Stimulated activated CD8-positive, alpha-beta memory T cell treated with anti-CD3 and anti-CD28 coated beads, Interleukin-15, amount 100 ng/mL, for 48 hours (primary cell): ENCODE measurements at places on chromosomes 7 and 10.
A peak's percentile ranks its signal among the peaks of the same experiment; 100 is the strongest.

GRCh38 chr7:34530259-34530658 is 127.8 kb upstream of the NPSR1 start:
- DNase-seq: no peak

DNA sequence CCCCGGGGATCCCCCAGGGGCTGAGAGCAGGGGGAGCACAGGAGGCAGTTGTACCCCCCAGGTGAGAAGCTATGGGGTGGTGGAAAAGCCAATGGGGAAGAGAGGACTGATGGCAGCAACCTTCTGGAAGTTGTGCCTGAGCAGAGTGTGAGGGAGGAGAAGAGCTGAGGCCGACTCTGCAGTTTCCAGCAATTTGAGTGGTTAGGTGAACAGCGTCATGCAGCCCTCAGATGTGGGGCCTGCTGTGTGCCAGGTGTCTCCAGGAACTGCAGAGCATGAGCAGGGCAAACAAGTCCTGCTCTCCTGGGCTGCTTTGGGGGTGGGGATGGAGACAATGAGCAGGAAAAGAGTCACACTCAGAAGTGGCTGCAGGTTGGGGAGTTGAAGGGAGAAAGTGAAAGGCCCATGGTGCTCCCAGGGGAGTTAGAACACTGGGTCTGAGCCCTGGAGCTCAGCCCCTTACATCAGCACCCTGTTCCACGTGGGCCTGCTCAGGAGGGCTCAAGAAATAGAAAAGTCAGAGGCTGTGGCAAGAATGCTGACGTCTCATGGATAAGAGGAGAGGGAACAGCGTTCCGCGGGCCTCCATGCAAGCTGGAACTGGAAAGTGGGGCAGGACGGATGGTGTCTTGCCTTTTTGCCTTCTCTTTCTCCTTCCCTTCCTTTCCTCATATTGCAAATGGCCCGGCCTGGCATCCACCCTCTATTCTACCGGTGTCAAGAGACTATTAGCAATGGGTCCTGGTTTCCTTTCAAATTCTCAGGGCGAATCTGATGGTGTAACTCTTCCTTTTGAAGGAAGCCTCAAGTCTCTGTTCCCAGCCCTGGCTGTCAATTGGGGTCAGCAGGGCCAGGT is 4.0 kb upstream of the AFAP1L2 start:
- no peak for DNase-seq

DNA sequence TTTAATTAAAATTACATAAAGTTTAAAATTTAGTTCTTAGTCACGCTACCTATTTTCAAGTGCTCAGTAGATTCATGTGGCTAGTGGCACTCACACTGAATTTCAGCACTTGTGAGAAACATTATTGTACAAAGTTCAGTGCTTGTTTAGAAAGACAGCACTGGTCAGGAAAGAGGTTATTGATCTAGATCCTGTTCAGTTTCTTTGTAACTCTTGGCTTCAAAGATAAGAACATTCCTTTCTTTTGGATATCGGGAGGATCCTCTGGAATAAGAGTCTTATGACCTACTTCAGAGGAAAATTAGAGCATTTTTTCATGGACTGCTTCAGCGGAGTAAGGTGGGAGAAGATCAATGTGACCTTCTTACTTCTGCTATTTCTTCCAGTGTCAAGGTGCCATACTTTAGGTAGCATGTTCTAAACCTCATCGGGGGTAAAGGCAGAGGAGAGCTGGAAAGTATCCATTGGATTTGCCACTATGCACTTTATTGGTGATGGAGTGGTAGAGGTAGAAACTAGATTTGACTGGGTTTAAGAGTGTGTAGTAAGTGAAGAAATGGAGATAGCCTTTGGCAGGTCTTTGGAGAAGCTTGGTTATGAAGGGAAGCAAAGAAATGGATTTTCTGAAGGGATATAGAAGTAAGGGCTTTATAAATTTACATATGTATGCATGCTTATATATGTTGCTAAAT is 39.9 kb downstream of the PHYHIPL start:
- no peak for DNase-seq

- DNase-seq: no peak
Measured at GRCh38 chr7:135682191-135682590, 19.9 kb downstream of the STMP1 start.

GRCh38 chr7:150481186-150481920 is 30.9 kb downstream of the GIMAP8 start:
- no peak for DNase-seq

DNA sequence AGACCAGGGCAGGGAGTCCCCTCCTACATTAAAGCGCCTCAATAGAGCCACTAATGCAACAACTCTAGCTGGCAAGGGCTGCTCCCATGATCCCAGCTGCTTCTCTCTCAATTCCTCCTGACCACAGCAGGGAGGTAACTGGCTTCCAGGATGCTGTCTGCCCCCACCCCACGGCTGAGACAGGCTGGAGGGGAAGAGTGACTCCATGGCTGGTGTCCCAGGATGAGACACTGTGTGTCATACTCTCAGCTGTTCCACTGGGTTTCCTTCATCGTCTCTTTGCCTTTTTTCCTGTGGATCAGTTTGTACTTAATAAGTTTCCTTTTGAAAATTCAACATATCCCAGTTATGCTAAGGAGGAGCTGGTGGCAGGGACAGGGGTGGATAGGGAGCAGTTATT is 27.7 kb upstream of the MYH16 start:
- DNase-seq: no peak

- DNase-seq: no peak
Measured at GRCh38 chr7:41796331-41796730, 93.4 kb upstream of the INHBA start.

DNA sequence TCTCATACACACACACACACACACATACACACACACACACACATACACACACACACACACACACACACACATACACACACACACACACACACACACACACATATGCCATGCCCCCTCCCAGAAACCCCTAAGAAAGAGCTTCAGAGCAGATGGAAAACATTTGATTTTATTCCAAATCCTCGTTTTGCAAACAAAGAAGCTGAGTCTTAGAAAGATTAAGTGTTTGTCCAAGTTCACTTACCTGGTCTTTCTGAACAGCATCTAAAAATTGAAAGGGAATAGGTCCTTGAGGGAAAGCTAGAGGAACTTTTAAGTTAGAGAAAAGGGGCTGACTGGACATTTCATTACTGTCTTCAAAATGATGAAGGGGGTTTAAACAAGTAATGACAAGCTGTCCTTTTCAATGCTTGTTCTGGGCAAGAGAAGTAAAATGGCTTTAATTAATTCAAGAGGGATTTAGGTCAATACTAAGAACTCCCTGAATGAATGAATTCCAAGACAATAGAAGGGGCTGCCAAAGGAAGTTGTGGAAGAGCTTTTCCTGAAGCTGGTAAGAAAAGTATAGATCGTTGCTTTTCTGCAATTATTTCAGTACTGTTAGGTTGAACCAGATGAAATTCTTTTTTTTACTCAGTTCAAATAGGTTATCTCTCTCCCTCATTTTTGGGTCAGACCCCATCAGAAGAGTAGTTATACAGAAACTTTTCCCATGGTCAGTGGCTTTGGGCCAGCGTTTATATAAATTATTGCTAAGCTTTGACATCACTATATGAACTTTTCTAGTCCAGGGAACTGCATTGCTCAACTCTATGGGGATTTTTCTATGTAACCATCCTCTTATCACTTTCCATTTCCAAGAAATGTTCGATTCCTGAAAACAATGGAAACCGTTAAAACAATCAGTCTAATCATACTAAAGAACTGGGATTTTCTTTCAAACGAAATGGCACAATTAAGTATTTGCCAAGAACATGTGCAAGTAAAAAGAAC is 261.4 kb downstream of the MTERF1 start:
- no peak for DNase-seq

- DNase-seq: no peak
Measured at GRCh38 chr10:130761788-130762301, 549.7 kb downstream of the TCERG1L start.

- no peak for DNase-seq
Measured at GRCh38 chr7:37770838-37771237, 77.6 kb upstream of the NME8 start.

- DNase-seq: no peak
Measured at GRCh38 chr10:88903715-88904114, 23.7 kb downstream of the STAMBPL1 start.

GRCh38 chr10:27437775-27438174 is 66.3 kb upstream of the RAB18 start:
- no peak for DNase-seq

- DNase-seq: no peak
Measured at GRCh38 chr10:31100115-31100601, 68.5 kb upstream of the ZNF438 start.

GRCh38 chr7:44956157-44956766 is 22.6 kb downstream of the MYO1G start:
- DNase-seq: no peak

GRCh38 chr7:50303335-50304128 is 984 bp upstream of the IKZF1 start:
- no peak for DNase-seq

DNA sequence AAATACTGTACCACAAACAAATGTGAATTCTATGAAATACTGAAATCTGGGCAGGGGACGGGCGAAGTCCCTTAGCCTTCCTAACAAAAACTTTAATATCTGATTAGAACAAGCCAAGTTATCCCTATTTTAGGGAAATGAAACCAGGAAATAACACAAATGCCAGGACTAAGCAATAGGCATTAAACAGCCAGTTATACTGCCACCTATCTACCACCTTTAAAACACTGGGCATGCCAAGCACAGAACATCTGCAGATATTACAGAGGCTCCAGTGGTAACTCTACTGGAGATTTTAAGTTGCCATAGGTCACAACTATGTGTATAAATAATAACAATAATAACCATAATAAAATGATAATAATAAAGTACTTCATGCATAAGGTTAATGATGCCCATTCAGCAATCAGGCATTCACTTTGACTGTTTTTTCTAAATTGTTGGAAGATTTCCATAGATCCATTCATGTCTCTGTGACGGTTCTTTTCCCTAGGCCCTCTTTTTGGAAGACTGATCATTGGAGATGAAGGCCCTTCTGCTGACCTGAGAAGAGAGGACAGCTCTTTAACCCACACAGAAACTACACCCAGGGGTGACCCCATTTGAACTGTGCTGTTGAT is 195.7 kb downstream of the CACNA2D1 start:
- no peak for DNase-seq

GRCh38 chr10:22505911-22506685 is 160.8 kb downstream of the SPAG6 start:
- DNase-seq: peak; percentile 32

- DNase-seq: no peak
Measured at GRCh38 chr10:132557696-132558515, 20.3 kb downstream of the INPP5A start.

- no peak for DNase-seq
Measured at GRCh38 chr10:75825661-75826060, 394.2 kb downstream of the LRMDA start.

GRCh38 chr10:100349087-100349486 is 2.1 kb downstream of the SCD start:
- DNase-seq: no peak

GRCh38 chr7:42831718-42832522 is 80.0 kb downstream of the C7orf25 start:
- DNase-seq: no peak

DNA sequence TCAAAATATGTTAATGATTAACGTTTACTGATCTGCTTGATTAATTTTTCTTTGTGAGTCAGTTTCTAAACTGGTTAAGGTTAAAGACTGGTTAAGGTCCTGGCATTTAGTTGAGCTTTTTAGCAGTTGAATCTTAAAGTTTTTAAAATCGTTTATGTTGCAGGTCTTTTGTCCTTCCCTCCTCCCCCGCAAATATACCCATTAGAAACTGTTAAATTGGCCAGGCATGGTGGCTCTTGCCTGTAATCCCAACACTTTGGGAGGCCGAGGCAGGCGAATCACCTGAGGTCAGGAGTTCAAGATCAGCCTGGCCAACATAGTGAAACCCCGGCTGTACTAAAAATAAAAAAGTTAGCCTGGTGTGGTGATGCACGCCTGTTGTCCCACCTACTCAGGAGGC is 100.9 kb downstream of the PODXL start:
- no peak for DNase-seq

DNA sequence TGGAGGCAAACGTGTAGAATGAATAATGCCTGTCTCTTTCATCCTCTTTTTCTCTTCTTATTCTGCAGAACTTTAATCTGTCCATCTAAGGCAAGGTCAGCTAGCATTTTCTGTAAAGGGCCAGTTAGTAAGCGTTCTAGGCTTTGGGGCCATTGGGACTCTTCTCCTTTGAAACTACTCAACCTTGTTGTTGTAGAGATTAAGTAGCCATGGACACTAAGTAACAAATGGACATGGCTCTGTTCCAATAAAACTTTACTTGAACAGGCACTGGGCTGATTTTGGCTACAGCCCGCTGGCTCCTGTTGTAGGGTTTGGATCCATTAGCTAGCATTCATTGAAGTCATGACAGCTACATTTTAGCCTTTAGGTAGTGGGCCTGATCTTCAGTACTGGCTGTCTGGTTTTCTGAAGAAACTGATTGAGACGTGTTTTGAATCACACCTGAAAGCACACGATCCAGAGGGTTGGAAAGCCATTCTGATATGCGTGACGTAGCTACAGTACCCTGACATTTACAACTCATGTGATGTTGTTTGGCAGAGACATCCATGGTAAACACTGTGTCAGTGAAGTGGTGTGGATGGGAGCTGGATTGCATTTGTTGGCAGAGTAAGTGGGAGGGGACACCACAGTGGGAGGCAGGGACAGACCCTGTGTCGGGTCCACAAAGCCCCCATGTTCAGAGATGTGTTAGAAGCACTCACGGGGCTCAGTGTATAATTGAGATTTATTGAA is 92.5 kb downstream of the MTPN start:
- no peak for DNase-seq

DNA sequence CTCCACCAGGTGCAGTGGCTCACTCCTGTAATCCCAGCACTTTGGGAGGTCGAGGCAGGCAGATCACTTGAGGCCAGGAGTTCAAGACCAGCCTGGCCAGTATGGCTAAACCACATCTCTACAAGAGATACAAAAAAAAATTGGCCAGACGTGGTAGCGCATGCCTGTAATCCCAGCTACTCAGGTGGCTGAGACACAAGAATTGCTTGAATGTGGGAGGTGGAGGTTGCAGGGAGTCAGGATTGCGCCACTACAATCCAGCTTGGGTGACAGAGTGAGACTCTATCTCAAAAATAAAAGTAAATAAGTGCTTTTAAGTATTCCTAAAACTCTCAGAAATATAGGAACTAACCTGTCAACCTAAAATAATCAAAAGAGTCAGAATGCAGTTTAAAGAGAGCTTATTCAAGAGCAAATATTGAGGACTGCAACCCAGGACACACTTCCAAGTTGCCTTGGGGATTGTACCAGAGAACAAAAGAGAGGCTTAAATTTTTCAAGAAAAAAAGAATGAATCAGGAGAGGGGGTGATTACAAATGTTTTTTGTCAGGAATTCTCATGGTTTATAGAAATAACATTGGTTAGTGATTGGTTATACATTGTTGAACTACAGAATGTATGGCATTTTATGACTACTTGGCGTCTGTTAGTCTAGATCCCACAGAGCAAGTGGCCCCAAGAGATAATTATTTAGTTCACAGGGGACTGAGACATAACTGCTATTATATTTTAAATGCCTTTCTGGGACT is 33.2 kb upstream of the PPP1R9A start:
- no peak for DNase-seq
